ENCODE measurements at places on chromosomes 6 and 20.

DNA sequence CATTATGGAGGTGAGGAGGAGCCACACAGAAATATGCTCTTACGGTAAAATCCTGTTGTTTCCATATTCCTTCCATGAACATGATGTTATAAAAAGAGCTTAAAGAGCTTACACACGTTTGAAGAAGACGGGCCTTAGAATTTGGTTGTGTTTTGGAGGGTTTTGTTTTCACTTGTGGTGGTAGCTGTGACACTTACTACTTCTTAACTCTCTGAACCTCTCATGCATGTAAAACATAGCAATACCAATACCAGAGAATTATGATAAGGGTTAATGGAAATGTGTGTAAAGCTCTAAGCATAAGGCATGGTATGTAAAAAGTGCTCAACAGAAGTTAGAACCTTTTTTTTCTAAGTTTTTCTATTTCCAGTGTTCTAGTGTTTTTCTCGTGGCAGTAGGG is 256.1 kb upstream of the KCNQ5 start:
- no peak for DNase-seq

- DNase-seq = no peak
These were observed 2.2 kb downstream of the NOL4L start for GRCh38 chr20:32582659-32583580.

DNA sequence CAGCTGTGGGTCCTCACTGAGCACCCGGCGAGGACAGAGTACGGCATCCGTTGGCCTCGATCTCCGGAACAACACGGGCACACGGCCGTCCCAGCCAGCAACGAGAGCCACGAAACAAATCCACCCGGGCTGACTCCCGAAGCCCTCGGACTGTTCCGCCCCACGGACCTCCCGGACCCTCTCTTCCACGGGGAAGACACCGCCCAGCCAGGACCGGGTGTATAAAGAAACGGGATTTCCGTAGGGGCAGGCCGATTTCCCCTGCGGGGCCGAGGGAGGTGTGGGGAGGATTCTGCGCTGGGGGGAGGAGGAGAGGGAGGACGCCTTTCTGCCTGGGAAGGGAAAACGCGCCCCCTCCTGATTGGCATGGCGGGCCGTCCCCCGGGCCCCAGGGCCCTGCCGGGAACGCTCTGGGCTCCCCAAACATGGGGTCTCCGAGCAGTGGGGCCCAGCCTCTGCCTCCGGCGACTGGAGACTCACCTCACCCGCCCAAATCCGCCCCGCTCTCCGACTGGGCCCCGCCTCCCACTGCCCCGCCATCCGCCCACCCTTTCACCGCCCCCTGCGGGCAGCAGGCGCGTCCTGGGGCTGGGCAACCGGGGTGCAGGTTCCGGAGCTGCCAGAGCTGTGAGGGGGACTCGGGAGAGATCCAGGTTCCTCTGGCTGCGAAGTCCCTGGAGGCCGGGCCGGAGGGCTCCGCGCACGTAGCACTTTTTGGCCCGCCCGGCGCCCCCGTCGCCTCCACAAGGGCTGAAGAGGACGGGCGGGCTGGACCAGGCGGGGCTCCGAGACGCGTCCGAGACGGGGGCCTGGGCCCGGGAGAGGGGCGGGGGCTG is 679 bp upstream of the PPDPF start:
- peak; percentile 68 for DNase-seq

DNA sequence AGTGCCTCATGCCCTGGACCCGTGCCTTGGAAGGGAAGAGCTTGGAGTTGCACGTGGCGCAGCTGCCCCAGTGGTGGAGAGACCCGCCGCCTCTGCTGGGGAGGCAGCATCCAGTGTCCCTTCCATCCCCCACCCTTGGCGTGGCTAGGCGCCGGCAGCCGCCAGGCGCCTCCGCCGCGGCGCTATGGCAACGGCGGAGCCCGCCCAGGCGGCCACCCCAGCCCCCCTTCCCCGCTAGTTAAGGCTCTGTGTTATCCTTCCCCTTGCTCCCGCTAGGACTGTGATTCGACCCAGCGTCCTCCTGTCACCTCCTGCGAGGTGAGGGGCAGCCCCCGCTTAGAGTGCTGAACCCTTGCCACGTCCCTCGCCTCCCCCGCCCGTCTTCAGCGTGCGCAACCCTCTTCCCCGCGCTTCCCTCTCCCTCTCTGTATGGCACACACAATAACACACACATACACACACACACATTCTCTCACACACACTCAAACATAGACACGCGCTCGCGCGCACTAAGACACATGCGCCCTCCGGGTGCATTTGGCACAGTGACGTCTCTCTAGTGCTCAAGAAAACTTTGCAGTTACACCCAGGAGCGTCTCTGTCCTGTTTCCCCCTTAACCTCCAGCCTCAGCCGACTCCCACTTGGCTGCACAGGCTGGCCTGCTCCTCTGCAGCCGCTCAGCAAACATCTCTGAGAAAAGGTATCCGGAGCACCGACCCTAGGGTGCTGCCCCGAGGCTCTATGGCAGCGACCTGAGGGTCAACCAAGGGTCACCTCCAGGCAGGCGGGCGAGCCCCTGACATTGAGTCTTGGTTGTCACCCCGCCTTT is 8.5 kb downstream of the GRIK2 start:
- DNase-seq = peak; percentile 46

DNA sequence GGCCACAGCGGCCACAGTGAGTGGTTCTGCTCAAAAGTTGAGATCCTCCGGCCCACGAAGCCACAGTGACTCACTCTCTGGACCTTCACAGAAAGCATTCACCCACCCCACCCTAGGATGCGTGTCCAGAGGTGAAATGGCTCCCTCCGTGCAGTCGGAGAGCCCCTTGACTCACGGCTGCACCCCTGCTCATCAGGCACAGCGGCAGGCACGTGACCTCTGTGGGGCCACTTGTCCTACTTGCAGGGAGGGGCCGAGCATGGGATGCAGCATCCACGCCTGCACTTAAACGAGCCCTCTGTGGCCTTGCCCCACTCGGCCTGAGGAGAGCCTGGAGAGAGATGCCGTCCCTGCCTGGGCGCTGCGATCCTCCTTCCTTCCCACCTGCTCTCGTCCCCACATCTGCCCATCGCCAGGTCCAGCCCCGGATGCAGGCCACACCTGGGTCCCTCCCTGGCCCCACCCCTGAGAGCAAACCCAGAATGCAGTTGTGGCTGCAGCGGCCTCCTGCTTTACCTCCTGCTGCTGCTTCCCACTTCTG is 28.7 kb downstream of the NTSR1 start:
- no peak for DNase-seq
